T-helper 1 cell (primary cell): ENCODE measurements at places on chromosomes 3 and 15.

- DNase-seq: no peak
These were observed 144.2 kb upstream of the ARHGEF26 start for GRCh38 chr3:153976891-153977554.

DNA sequence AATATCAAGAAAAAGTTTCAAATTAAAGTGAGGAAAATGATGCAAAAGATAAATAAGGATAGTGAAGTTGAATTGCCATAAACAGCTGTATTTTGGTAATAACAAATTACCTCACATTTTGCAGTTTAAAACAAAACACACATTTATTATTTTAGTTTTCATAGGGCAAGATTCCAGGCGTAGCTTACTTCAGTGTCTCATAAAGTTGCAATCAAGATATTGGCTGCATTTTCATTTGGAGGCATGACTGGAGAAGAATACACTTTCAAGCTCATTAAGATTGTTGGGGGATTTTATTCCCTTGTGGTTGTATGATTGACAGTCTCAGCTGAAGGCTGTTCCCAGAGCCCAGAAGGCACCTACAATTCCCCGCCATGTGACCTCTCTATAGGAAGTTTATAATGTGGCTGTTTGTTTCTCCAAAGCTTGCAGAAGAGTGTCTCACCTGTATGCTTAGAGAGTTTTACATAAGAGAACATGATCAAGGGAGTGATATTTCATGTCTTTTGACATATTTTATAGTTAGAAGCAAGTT lies 151.4 kb downstream of the OTOL1 start:
- DNase-seq: no peak

DNA sequence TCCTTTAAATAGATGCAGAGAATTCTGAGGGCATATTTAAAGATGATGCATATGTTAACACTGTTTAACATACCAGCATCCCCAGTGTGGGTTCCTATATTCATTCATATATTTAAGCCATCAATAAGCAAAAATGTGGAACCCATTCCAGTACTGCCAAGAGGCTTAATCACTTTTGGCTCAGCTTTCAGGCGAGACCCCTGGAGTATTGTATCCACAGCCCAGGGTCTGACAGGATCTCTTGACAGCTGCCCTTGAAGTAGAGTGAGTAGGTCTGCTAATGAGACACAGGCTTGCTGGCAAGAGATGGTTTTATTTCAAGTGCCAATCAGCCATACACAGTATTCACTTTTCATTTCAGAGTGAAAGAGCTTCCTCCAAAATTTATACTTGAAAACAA lies 367.3 kb downstream of the OCA2 start:
- no peak for DNase-seq

DNA sequence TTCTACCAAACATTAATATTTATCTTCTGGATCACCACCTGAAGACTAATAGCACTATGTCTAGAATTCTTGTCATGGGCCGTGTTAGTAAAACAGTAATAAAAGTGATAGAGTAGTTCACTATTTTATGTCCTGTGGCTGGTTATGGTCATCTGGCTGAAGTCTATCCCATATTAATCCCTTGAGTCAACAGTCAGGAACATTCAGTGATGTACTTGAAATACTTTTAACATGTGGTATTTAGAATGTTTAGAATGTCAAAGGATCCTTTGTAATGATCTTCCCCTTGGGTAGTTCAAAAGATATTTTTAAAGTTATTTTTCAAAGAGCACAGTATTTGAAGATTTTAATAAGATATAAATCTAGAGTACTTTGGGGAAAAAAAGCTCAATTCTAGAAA lies 117.0 kb downstream of the MBNL1 start:
- no peak for DNase-seq

DNA sequence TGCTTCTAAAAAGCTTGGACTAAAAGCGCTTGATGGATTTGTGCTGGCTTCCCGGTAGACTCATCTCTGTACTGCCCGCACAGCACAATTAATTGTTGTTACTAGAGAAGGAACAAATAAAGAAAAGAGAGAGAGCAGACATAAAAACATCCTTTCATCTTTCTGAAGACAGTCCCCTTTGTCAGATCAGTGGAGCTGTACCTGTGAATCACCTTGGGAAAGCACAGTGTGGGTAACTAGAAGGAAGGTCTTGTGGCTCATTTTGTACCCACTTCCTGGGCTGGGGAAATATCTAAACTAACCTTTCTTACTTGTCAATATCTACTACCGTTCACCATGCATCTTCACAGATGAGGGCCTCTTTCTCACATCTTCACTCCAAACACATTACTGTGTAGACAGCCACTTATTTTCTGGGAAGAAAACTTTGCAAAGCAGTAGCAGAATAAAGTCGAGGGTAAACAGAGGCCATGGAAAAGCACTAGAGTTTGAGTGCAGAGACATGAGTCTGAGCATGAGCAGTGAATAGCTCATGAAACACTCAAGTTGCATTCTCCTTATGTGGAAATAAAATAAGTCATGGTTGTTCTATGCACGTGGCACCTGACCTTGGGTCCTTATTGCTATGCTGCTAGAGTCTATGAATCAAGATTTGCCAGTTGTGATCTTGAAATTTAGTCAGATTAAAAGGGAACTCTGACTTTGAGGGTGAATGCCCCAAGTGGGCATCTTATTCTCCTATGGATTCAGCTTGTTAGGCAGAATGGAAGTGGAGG lies 169.3 kb downstream of the LPP start:
- no peak for DNase-seq

- DNase-seq: no peak
These were observed 153.8 kb downstream of the SEMA6D start for GRCh38 chr15:47870956-47871625.

GRCh38 chr15:91980502-91981267 lies 127.2 kb downstream of the SLCO3A1 start:
- no peak for DNase-seq

- DNase-seq: no peak
These were observed 12.2 kb upstream of the MEX3B start for GRCh38 chr15:82058026-82058425.

DNA sequence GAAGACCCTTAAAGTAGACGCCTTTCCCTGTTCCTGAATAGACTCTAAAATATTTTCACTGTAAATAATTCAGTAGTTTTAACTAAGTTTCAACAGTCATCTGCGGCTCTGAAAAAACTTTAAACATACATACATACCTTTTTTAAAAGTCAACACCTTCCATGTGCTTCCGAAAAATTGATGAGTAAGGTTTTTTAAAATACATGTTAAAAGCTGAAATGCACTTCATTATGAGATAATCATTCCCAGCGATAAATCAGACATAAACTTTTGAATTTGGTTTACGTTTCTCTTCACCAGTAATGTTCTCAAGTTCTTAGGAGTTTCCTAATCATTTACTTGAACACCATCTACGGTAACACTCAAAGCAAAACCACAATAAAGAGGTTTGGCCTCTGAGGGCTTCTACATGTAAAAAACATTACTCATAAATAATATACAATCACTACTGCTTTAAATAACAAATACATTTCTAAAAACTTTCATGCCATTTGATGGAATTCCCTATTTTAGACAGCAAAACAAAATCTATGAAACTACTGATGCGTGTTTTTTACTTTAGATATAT lies 403.5 kb downstream of the SHQ1 start:
- DNase-seq: peak; percentile 16

- no peak for DNase-seq
These were observed 340.9 kb upstream of the TPRG1 start for GRCh38 chr3:188830893-188831292.

- DNase-seq: no peak
These were observed 251.0 kb upstream of the MCTP2 start for GRCh38 chr15:93980261-93980911.

GRCh38 chr3:120302361-120302760 lies 17.3 kb upstream of the GPR156 start:
- DNase-seq: no peak

DNA sequence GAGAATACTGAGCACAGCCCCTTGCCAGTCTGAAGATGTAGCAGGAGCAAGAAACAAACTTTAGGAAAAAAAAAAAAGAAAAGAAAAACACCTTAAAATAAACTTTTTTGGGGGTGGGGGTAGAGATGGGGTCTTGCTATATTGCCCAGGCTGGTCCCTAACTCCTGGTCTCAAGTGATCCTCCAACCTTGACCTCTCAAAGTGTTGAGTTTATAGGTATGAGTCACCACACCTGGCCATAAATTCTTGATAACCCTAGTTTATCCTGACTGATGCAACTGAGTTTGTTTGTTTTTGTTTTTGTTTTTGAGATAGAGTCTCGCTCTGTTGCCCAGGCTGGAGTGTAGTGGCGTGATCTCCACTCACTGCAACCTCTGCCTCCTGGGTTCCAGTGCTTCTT lies 28.4 kb downstream of the GXYLT2 start:
- DNase-seq: no peak

GRCh38 chr15:64559243-64559642 lies 98.9 kb downstream of the ZNF609 start:
- no peak for DNase-seq

GRCh38 chr3:15726881-15727280 lies 70.9 kb downstream of the ANKRD28 start:
- DNase-seq: no peak

GRCh38 chr15:25770031-25770430 lies 93.1 kb downstream of the ATP10A start:
- no peak for DNase-seq
